ENCODE measurements at places on chromosomes 6 and 20. TPM values are rescaled to one million over a fixed set of nuclear protein-coding genes. Genes with fewer than 3 reads are reported as not detected.

Gene HLA-DQB2
- 1.8 TPM for total RNA-seq

Gene TFAP2A
- total RNA-seq = not detected

Gene FAM83C
- not detected for total RNA-seq

Gene IL17A
- 0.62 TPM for total RNA-seq

Gene DEFB124
- total RNA-seq = not detected

Gene CCN6
- not detected for total RNA-seq

Gene HLA-DRB1
- 51.4 TPM for total RNA-seq

Gene ENTPD6
- total RNA-seq = 45.6 TPM

DNA sequence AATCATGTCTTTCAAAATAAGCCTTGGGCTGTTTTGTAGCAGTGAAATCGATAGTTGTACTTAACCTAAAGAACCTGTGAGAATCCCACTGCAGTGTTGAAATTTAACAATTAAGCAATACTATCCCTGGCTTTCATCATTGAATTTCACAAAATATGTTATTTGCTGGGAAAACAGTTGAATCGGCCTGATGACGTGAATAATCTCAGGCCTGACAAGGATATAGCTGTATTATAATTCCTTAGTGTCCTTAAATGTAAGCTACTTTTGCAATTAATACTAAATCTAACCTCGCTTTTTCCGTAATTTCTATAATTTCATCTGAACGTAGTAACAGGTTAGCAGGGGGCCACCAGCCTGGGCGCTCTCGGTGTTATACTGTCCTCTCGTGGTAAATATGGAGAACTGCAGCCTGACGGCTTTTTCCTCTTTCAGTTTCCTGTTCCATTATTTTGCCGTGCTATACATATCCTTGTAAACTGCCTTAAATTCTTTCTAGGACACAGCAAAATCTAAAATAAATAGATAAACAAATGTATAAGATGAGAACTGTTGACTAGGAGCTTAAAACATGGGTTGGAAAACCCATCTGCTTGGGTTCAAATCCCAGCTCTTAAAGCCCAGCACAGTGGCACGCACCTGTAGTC is 24.0 kb downstream of the MTFR2 start:
- peak; percentile 63 for DNase-seq

DNA sequence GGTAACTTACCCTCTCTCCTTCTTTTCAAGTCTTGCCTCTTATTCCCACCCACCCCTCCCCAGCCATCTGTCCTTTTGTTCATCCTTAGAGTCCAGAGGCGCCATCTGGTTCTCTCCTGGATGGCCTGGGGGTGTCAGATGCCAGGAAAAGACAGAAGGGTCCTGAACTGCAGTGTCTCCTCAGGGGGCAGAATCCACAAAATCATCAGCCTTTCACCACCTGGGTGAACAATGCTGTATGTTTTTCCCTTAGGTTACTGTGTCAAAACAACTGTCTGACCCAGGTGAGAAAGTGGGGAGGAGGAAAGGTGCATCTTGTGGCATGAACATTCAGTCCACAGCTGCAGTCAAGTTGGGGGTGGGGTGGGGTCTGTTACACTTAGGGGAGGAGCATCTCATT is 47.9 kb upstream of the FYN start:
- DNase-seq = no peak

- DNase-seq = no peak
These were observed 25.5 kb upstream of the FOXO3 start for GRCh38 chr6:108535114-108535742.

GRCh38 chr6:122494665-122495272 is 23.2 kb upstream of the SERINC1 start:
- DNase-seq = no peak

DNA sequence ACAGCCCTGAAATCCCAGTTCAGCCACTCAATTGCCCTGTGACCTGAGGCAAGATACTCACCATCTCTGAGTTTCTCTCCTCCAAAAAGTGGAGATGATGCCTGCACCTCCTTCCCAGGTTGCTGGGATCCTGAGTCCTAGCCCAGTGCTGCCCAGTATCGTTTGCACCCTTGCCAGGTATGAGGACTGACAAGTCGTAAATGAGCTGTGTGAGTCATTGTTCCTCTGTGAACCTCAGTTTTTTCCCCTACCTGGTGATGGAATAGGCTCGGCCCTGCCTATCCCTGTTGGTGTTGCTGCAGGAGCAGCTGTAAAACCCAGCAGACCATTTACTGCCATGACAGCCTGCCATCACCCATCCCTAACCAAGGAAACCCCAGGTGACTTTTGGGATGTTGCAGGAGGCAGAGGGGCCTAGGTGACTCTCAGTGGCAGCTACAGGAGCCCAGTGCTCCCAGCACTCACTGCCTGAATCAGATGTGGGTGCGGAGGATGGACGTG is 229.3 kb downstream of the SYNDIG1 start:
- no peak for DNase-seq

- DNase-seq = no peak
These were observed 58.2 kb upstream of the NKX2-2 start for GRCh38 chr20:21571841-21572690.

- peak; percentile 58 for DNase-seq
These were observed 1.4 kb downstream of the PHF20 start for GRCh38 chr20:35773154-35773751.

DNA sequence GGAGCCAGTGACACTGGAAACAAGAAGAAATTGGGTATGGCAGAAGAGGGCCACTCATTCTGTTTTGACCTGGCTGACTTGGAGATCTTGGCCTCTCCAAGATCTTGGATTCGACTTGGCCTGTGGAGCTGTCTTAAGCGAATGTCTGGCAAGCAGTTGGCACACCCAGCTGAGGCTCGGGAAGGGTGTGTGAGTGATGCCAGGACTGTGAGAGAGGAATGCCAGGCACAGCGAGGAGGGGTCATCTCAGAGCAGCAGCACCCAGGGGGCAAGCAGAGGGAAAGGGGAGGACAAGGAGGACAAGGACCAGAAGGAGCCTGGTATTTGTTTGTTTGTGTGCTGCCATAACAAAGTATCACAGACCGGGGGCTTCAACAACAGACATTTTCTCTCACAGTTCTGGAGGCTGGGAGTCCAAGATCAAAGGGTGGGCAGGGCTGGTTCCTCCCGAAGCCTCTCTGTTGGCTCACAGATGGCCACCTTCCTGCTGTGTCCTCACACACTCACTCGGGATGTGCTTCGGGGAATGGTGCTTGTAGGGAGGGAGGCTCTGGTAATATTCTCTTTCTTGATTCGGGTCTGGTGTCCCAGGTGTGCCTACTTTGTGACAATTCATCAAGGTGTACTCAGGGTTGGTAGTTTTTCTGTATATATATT is 33.0 kb downstream of the RPP40 start:
- DNase-seq = no peak

- peak; percentile 64 for DNase-seq
These were observed 717 bp downstream of the MRPL14 start for GRCh38 chr6:44126320-44127149.

DNA sequence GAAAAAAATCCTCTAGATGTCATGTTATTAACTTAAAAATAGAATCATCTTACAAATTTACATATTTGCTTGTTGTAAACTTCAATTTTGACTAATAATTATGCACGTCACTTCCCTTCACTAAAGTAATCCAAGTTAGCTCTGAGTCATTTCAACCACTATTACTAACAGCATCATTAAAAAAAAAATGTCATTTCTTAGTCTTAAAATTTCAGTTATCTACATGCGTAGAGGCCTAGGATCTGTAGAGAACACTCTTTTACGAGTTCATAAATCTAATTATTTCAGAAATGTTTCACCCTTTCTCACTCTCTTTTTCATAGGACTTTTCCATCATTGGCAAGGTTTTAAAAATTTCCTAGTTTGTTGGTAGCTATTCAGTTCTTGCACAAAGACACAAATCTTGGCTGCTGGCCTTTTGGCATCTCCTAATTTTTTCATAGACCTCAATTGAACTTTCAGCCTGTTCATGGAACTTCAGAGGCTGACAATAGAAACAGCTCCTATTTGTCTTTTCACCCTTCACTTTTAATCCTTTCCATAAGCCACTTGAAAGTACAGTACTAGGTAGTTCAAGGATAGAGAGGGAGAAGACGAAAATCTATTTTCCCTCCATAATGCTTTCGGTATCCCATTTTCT is 61.5 kb downstream of the OGFRL1 start:
- DNase-seq = no peak

DNA sequence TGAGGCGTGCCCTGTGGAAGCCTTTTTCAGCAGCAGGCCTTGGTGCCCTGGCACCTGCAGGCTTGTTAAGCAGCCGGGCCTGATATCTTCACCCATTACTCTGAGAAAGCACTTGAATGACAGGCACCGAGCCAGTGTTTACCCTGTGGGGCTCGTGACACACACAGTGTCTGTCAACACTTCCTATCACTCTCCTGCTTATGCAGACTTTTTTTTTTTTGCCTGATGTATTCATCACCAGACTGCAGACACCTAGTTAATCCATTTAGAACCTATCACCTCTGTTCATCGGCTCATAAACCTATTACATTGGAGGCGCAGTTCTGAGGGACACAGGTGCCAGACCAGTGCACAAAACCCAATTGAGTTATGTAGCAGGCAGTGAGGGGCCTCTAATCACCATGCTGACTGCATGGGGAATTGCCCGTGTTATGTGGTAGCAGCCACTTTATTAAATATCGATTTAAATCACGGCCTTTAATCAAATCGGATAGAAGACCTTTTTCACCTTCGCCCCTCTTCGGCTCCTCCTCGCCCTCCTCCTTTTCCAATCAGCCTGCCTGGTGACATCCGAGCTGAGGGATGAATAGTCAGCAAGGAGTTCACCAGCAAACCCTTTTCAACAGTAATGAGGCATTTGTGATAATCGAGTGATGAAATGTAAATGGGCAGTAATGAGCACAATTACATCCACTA is 962.9 kb upstream of the SLC35B3 start:
- no peak for DNase-seq

GRCh38 chr6:158835616-158836221 is 16.6 kb upstream of the EZR start:
- no peak for DNase-seq

- DNase-seq = no peak
These were observed 5.2 kb upstream of the IL17A start for GRCh38 chr6:52180787-52181558.

- peak; percentile 49 for DNase-seq
These were observed 44.1 kb downstream of the DUSP22 start for GRCh38 chr6:336159-337114.

DNA sequence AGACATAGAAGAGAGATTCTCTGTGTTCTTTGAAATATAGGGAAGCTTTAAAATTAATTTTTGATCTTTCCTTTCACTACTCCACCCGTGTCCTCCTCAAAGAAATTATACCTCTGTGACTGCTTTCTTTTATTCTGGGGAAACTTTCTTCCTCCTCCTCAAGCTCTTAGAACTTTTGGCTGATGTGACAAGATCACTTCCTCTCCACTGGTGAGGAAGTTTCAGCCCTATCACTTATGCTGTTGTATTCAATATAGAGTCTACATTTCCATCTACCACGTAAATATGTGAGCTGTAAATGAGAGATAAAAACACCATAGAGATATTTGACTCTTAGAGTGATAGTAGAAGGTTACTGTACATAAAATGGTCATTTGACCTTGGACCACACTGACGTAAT is 141.9 kb upstream of the SASH1 start:
- no peak for DNase-seq

GRCh38 chr20:50895111-50895830 is 36.0 kb downstream of the ADNP start:
- no peak for DNase-seq

DNA sequence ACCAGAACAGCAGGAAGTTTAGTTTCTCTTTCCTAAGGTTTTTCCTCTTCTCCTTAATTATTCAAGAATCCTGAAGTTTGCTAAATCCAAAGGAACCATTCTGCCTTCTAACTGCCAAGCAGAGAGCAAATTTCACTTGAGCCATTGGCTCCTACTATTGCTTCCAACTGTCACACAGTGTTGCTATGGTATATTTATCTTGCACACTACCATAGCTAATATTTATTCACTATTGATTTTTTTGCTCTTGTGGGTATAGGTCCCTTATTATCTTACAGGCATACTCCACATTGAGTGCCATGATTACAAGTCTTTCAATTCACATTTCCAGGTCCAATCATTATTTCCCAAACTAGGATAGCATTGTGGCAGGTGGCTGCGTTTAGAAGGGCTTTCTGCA is 266.7 kb upstream of the FLRT3 start:
- DNase-seq = no peak

GRCh38 chr6:2351807-2352431 is 106.5 kb upstream of the GMDS start:
- DNase-seq = no peak

GRCh38 chr6:134458857-134459657 is 141.1 kb upstream of the SGK1 start:
- no peak for DNase-seq

DNA sequence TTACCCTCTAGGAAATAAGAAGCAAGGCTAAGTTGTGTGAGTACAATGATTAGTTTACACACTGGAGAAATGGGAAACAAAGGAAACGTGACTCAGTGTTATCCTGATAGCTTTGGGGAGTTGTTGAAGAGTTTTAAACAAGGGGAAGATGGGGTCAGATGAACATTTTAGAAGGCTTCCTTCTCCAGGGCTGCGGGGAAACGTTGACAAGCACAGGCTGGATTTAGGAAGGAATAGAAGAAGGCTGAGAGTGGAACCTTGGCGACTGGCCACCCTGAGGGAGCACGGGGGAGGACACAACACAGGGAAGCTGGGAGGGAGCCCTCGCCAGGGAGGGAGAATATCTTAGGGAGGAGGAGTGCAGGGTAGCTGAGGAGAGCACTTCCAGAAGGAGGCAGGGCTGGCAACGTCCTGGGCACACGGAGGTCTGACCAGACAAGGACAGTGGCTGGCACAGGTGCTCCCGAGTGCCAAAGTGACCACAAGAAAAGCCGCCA is 134.7 kb downstream of the AIG1 start:
- DNase-seq = no peak

DNA sequence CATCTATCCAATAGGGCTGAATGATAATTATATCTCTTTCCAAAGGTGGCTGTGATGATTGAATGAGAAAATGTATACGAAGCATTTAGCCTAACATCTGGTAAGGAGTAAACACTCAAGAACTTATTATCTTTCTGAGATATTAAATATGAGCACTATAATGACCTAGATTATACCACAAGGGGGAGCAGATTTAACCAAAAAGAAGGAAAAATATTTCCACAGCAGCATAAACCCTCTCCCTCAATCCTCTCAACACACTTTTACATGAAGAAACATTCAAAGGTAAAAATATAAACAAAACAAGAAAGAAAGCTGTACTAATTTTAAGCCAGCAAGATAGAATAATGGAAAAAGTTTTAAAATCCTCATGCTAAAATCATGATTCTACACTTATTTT is 68.4 kb downstream of the SHPRH start:
- DNase-seq = no peak

GRCh38 chr6:31485055-31485454 is 12.9 kb upstream of the MICB start:
- DNase-seq = no peak

GRCh38 chr6:26057899-26058298 is 29.3 kb upstream of the HFE start:
- DNase-seq = no peak

DNA sequence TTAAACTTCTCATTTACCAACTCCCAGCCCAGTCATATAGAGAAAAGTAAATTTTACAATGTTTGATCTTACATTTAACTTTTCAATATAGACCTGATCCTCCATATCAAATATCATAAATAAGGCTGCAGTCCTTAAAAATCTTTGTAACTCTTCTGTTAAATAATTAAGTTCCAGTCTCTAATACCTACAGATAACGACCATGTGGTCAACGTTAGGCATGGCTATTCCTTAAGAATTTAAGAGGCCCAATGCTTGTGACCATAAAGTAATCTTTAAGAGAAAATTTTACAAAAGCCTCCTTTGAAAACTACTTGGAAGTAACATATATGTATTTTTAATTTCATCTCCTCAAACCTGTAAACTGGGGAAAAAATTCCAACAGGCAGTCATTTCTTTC is 1.6 kb downstream of the FBXO5 start:
- DNase-seq = no peak
